ENCODE measurements at places on chromosomes 6 and 20.
A peak's percentile ranks its signal among the peaks of the same experiment; 100 is the strongest.

DNA sequence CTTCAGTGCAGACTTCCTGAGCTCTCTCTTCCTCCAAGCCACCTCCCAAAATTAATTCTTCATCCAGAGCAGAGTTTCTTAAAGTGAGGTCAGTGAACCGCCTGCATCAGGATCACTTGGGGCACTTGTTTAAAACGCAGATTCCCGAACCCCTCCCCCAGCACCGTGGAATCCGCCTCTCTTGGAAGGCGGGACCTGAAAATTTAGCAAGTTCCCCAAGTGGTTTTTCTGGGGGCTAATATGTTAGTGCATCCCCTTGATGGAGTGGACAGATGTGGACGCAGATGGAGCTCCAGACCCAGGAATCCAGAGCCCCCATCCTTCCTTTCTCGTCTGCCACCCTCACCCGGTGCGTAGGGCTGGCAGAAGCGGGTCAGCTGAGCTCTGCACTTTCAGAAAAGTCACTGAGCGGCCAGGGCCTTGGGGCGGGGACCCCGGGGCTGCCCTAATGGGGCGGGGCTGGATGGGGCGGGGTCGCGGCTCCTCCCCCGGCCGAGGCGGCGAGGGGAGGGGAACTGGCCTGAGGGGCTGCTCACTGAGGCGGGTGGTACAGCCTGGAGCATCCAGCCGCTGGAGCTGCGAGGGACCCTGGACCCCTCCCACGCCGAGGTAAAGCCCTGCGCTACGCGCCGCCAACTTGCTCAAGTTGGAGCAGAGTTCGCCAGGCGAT, at the start of the genes DEFB124 and REM1:
DEFB124 (minus strand) TSS at position 370 of the 670 bp plus-strand sequence. CDS start 2,114 bp downstream, outside the sequence.
REM1 (plus strand) TSS at position 531 of the 670 bp plus-strand sequence. CDS start 1,158 bp downstream, outside the sequence.
- no peak for DNase-seq

DNA sequence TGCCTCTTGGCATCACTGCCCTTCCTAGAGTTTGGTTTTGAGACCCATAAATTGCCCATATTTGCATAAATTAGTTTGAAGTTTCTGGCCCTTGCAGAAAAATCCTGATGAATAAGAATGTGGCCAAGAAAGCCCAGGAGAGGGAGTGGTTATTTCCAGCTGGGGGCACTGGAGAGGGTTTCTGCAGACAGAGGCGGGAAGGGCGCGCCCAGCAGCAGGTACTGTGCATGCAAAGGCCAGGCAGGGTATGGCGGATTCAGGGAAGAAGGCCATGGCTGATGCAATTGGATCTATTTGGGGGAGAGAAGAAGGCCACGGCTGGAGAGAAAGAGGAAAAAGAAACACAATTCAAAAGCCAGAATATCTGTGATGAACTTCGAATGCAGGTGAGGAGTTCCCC, 48.2 kb upstream of the PXDC1 start:
- no peak for DNase-seq

DNA sequence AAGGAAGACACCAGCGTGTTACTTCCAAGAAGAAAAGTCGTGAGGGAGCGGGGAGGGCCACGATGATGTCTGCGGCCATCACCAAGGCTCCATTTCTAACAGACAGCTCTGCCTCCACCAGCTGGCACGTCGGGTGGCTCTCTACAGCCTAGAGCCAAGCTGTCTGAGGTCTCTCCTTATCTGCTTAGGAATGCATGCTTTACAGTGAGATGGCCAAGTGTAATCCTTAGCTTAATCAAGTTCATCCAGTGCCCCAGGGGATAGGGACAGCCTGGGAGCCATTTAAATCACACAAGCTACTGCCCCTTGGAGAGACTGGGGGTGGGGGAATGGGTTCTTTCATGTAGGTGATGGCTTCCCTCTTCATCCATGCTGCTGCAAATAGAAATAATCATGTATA, 213.8 kb upstream of the CST7 start:
- no peak for DNase-seq

GRCh38 chr20:23078351-23079015, 7.6 kb downstream of the CD93 start:
- no peak for DNase-seq

GRCh38 chr20:19937651-19938420, 79.3 kb upstream of the NAA20 start:
- DNase-seq: no peak

DNA sequence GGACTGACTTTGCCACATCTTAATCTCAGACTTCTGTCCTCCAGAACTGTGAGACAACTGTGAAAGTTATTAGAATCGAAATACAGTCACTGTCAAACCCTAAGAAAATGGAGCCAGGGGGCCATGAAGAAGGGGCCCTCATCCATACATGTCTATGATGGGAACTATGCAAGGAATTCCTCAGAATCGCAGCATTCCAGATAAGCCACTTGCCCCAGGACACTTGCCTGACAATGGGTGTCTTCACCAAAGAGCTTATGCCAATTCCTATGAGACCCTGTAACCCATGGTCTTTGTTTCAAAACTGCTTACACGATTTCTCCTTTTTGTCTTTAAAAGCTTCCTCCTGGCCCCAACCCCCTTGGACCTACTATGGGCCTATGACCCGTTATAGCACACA, 90.4 kb upstream of the FOXP4 start:
- DNase-seq: no peak

DNA sequence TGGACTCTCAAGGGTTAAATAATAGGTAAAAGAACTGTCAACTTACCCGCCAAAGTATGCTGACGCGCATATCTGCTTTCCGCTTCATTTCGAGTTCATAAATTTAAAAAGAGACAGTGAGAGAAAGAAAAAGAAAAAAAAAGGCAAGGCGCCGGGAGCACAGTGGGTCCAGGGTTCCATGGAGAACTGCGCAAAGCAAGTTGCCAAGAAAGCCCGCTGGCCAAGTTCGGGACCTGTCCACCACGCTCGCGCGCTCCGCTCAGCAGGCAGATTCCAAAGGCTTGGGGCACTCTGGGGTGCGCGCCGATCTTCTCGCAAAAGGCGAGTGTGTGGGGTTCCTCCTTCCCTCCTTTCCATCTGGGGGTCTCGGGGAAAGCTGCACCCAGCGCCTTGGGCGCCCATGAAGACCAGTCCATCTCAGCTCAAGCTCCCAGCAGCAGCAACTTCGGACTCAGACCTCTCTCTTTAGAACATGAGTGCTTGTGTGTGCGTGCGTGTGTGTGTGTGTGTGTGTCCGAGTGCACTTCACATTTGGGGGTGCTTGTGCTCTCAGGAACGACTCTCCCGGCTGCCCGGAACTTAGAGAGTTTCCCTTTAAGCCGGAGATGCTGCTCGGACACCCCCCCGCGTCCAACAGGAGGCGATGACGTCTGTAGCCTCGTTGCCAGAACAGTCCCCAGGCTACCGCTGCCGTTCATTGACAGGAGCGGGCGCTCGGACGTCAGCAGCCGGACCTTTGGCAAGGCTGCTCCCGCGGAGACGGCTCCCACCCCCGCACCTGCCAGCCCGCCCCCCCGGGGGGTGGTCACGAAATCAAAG, 180.0 kb downstream of the TBXT start:
- DNase-seq: no peak

GRCh38 chr6:28814032-28814976, 109.5 kb downstream of the TRIM27 start:
- no peak for DNase-seq

DNA sequence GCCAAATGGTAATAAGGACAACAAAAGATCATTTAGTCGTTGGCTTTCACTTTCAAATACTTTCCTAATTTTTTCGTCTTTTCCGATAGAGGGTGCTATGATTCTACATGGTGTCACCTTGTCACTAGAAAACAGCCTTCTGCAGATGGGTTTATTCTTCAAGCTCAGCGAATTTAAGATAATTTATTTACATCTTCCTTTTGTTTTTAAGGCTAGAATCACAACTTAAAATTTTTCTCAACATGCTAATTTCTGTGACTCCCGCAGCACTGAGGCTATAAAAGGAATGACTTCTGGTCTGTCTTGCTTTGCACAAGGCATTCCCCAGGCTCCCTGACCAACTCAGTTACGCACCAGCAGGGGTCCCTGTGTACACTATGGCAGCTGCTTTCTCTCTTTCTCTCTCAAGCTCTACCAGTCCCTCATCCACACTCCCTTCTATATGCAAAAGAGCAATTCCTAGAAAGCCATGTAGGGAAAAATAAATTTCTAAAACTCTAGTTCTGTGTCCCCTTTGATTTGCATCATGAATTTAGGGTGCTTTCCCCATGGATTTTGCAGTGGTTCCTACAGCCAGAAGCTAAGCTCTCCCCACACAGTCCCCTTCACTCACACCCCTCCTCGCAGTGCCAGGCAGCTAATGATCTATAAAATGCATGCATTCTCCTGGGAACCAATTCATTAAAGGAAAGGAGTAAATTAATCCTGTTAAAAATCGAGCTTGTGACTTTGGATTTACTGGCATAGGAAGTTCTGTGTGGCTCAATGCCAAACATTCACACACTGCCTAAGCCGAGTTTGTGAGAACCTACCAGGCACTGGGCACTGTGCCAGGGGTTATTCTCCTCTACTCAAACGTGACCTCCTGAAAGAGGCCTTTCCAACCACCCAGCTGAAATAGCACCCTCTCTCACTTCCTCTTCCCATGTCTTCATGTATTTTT, 74.5 kb downstream of the DCDC2 start:
- DNase-seq: peak; percentile 45

DNA sequence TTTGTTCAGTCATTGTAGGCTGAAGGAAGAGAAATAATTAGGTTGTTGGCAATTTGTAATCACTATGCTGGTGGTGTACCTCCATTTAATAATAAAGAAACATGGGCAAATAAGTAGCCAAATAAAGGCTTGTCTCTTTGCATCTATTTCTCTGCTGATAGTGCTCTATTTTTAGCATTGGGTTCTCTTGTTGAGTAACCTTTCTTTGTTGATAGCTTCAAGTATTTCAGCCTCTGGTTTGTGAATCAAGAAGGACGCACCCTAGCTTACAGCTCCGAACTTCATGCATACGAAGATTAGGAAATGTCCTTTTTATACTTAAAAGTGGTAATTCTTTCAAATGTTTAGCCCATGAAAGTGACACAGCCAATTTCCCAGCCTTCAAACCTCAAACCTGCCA, 2.6 kb downstream of the PPP1R14C start:
- DNase-seq: no peak
